ENCODE measurements at places on chromosomes 16 and 17.

- no peak for DNase-seq
Measured at GRCh38 chr17:32523017-32523680, 36.4 kb downstream of the CDK5R1 start.

DNA sequence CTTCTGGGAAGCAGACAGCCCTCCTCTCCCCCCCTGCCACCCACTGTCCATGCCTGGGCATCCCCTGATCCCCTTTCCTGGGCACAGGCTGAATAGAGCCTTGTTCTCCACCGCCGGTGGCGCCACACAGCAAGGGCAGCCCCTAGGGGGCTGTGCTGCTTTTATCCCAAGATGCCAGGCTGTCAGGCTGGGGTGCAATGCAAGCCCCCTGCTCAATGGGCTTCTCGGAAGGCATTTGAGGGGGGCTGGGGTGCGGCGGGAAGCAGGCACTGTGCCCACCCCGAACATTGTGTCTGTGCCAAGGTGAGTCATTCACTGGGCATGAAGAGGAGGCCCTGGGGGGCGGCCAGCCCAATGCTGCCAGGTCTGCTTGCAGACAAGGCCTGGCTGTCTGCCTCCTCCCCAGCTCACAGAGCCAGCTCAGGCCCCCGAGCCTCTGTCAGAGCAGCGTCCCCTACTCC lies 1.5 kb upstream of the GFAP start:
- DNase-seq = no peak

DNA sequence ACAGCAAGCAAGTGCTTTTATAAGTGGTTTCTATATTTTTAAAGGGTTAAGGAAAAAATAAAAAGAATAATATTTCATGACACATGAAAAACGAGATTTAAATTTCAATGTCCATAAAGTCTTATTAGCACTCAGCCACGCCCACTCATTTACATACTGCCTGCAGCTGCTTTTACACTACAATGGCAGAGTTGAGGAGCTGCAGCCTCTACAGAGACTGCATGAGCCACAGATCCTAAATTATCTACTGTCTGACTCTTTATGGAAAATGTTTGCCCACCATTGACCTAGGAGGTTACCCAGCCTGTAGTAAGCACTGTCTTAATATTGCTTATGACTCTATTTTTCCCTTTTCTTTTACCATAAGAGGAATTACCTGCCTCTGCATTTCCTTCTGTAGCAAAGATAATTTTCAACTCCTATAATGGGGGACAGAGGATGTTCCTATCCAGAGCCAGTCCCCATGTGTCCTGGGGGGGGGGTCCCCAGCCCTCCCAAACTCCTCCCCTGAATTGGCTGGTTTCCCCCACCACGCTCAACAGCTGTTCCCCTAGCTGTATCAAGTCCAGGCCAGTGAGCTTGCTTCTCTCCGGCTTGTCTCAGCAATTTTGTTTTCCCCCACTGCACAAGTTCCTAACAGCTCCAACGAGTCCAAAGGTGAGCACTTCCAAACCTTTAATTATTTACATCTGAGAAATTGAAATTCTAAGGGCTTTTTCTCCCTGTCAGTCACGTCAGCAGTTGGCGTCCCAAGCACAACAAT lies 139.4 kb upstream of the ERCC4 start:
- DNase-seq = no peak

DNA sequence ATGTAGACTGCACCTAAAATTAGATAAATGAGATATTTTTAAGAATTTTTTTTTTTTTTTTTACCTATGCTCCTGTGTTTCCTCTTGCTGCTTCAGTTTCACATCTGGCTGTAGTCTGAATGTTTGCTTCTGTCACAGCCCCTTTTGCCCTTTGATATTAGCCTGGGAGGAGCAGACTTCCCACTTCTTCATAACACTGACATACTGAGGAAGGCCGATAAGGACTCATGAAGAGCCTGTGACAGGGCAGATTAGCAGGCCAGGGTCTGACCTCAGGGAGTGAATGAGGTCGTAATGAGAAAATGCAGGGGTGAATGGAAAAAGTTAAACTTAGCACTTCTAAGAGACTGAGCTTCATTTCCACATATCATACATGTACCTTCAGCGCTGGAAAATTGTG lies at the start of gene SLFN14:
Gene SLFN14 (minus strand): TSS at position 117 of the 400 bp plus-strand sequence. CDS start 2,757 bp downstream, outside the sequence.
- DNase-seq = no peak

DNA sequence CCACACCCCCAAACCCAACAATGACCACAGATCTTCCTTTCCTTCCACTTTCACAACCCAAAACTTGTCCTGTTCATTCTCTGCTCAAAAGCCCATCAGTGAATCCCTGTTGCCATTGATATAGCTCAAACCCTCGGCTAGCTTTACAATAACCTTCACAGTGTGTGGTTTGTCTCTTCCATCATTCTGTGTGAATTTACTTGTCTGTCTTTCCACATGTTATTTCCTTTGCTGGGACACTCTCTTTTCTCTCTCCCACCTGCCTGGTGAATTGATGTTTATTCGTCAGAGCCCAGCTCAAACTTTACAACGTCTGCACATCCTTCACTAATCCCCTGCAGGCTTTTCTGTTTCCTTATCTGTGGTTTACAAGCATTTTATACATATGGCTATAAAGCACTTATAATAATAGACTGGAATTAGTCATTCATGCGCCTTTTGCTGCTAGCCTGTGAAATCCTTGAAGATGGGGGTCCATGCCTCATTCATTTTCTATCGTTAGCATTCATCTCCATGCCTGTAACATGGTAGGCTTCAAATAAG lies 114.4 kb downstream of the CDH13 start:
- DNase-seq = peak; percentile 29

GRCh38 chr16:67555795-67556212 lies 6.5 kb upstream of the CTCF start:
- peak; percentile 67 for DNase-seq

GRCh38 chr16:70512456-70512855 lies 10.9 kb downstream of the COG4 start:
- DNase-seq = peak; percentile 23

DNA sequence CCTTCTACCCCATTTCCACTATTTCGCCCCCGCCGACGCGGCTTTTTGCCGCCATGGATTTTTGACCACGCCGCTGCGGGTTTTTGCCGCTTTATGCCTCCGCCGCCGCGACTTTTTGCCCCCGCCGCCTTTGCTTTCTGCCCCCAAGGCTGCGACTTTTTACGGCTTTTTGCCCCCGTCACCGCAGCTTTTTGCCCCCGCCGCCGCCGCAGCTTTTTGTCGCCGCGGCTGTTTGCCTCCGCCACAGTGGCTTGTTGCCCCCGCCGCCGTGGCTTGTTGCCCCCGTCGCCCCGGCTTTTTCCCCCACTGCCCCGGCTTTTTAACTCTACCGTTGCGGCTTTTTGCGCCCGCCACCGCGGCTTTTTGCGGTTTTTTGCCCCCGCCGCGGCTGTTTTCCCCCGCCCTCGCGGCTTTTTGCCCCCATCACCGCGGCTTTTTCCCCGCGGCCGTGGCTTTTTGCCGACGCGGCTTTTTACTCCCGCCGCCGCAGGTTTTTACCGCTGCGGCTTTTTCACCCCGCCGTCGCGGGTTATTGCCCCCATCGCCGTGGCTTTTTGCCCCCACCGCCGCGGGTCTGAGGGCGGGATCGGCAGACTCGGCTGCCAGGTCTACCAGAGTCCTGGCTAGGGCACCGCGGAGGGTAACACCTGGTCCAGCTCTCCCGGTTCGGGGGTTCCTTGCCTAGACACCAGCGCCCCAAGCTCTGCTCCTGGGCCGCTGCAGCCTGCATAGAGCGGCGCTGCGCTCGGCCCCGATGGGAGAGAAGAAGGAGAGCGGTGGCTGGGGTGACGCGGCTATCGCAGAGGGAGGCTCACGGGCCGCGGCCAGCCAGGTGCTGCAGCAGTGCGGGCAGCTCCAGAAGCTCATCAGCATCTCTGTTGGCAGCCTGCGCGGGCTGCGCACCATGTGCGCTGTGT lies 562.7 kb upstream of the WSB1 start:
- DNase-seq = no peak

DNA sequence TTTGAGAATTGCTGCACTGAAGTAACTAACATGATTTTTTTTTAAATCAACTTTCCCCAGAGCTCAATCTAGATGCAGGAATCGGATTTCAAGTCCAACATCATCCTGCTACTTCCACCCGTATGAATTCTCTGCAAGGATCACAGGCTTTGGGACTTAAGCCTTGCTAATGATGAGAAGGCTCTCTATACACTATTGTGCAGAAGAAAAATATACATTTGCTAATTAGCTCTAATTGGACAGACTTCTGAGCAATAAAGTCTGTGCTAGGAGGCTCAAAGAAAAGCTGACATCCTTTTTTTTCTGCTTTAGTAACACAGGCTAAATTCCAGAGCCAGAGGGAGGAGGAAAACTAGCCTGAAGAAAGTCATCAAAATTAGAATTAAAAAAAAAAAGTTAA lies 433.6 kb downstream of the PMP22 start:
- peak; percentile 23 for DNase-seq

- no peak for DNase-seq
Measured at GRCh38 chr16:23650674-23651416, 9.6 kb downstream of the DCTN5 start.

DNA sequence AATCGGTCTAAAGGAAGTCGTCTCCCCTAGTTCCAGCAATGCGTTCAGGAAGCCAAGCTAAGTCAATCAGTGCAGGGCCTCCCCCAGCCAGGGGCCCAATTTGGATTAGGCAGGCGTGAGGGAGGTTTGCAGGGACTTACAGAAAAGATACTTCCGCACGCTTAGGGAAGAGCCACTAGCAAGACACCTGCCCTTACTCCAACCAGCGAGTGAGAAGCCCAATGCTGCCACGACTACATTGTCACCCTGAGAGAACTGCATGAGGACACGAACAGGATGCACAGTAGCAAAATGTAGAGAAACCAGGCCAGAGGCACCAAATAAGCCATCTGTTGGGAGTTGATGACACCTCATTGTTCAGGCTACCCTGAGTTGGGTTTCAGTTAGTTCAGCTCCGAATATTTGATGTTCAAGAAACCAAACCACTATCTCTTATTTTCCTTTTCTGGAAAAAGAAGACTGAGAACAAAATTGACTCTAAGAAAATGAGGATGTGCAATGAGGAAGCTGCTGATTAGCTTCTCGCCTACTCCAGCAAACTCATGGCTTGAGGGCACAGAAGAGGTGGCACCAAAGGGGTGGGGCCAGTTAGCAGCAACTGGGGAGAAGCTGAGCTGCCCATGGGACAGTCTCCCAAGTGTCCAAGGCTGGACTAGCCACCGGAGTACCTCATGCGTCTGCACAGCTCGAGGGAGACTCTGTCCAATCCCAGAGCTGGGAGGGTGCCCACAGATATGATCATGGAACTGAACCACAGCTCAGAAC lies 29.3 kb downstream of the TK2 start:
- DNase-seq = no peak

GRCh38 chr17:27233776-27234175 lies 60.1 kb upstream of the WSB1 start:
- no peak for DNase-seq

- DNase-seq = no peak
Measured at GRCh38 chr17:83096401-83097224, 17.2 kb downstream of the METRNL start.

DNA sequence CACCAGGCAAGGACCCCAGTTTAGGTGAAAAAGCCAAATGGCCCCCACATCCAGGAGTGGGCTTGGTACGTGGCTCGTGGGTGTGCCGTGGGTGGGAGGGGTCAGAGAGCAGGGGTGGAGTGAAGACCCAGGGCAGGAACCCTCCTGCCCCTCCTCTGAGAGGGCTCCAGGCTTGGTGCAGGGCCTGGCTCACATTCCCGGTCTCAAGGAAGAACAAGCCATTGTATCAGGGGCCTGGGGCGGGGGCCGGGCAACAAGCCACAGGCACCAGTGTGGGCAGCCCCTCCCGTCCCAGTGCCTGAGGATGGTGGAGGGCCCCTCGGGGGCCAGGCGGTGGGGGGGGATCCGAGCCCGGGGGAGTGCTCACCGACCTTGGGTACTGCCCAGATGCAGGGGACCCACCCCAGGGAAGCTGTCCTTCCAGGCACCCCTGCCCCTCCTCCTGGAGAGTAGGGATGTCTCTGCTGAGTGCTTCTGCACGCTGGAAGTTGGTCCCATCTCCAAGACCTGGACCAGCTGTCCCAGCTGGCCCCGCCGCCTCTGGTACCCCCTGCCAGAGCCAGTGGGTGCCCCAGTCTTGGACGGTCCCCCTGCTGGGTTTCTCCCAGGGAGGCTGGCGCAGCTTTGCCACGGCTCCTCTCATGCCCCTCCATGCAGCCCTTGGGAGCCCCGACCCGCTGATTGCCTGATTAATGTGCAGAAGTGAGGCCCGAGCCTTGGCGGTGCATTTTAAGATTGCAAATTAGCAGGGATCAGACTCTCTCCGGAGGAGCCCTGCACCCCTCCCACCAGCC lies 83.7 kb downstream of the RTN4RL1 start:
- no peak for DNase-seq

GRCh38 chr17:39027455-39028035 lies 60.3 kb upstream of the FBXO47 start:
- DNase-seq = no peak

DNA sequence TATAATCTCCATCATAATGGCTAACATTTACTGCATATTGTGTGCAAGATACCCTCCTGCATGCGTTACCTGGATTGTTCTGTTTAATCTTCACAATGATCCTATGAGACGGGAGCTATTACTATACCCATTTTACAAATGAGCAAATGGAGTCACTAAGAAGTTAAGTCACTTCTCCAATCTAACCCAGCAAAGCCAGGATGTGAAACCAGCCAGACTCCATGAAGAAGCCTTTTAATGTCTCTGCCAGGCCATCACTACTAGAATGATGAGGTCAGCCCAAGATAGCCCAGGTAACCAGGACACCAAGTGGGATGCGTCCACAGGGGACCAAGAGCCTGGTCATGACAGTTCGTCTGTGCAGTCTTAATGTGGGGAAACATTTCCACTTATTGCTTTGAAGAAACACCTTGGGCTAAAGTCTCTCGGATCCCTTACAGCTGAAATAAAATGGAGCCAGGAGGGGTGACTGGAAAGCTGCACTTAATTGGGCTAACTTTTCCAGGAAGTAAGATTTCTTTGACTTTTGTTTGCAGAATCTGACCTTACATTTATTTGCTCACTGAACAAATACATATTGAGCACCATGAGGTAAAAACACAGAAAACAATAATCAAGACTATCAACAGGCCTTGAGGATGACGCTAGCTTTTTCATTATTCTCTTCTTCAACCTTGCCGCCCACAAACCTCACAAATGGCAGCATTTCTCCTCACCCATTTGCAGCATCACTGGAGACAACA lies 926 bp upstream of the SHCBP1 start:
- no peak for DNase-seq

DNA sequence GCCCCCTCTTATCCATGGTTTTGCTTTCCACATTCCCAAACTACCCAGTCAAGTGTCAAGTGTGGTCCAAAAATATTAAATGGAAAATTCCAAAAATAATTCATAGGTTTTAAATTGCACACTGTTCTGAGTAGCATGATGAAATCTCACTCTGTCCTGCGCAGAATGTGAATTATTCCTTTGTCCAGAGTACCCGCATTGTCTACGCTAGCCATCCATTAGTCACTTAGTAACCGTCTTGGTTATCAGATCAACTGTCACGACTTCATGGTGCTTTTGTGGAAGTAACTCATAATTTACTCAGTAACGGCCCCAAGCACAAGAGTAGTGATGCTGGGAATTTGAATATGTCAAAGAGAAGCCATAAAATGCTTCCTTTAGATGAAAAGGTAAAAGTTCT lies 94.9 kb downstream of the SLC39A11 start:
- DNase-seq = no peak

- DNase-seq = no peak
Measured at GRCh38 chr17:30829022-30829421, 2.7 kb upstream of the ATAD5 start.
